ENCODE measurements at places on chromosomes 12 and 14. TPM values are rescaled to one million over a fixed set of nuclear protein-coding genes. Genes with fewer than 3 reads are reported as not detected.

Gene ATL1
- 6.3 TPM for total RNA-seq

Gene EXOC3L4
- 0.98 TPM for total RNA-seq

Gene SRSF5
- total RNA-seq = 33.9 TPM

DNA sequence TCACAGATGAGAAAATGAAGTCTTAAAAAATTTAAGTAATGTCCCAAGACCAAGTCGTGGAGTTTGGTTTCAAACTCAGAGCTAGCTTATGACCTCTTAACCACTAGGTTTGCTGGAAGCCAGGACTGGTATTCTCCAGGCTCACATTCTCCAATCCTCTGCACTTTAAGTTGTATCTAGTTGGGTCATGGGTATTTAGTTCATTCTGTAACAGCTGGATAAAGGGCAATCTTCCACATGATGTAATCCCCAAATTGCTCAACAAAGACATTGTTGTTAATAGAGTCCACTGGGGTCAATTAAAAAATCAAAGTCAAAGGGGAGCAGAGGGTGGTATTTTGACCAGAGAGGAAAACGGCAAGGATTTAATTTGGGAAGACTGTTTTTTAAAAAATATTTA lies 17.8 kb upstream of the GAS2L3 start:
- no peak for DNase-seq

DNA sequence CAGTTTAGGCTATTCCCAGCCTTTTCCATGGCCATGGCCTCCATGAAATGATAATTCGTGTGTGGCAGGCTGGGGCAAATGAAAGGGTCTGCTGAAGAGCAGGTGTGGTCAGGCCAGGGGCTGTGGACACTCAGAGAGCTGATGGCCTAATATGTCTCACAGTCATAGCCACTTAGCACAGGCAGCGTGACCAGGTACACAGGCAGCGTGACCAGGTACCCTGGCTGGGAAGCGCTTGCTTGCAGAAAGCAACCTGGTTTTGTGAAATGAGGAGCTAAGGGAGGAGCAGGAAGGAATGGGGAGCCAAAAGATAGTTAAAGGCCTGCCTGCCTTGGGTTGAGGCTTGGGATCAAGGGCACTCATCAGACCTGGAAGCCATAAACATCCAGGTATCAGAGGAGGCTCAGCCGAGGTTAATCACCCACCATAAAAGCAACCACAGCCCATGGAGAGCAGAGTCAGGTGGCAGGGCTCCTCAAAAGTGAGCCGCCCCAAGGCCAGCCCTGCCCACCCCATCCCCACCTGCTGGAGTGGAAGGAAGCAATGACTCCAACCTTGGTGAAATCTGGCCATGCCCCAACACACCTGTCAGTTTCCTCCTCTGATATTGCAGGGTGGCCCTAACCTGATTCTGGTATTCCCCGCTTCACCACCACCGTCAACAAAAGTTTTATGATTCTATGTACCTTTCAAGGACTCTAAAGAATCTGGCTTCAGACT lies 8.0 kb upstream of the KRT8 start:
- DNase-seq = no peak

GRCh38 chr14:70148911-70149595 lies 39.7 kb downstream of the SLC8A3 start:
- no peak for DNase-seq

Data from Caki2 (cell line).